RWPE2 (cell line): ENCODE measurements at places on chromosomes 5 and 9.

GRCh38 chr9:117403848-117404247 is 11.0 kb downstream of the ASTN2 start:
- no peaks in the 10 kb centered on the region for H3K4me1 ChIP-seq
- no peak overlapping the region for H3K27ac ChIP-seq
- H3K27me3 ChIP-seq: peaks cover 10% of the 10 kb centered on the region
- DNase-seq: no peak
- H3K4me3 ChIP-seq: no peak overlapping the region

GRCh38 chr5:67672636-67673035 is 476.0 kb upstream of the CD180 start:
- H3K36me3 ChIP-seq: no peaks in the 10 kb centered on the region
- no peak for DNase-seq
- H3K27ac ChIP-seq: no peak overlapping the region
- H3K27me3 ChIP-seq: no peaks in the 10 kb centered on the region
- no peaks in the 10 kb centered on the region for H3K4me1 ChIP-seq

DNA sequence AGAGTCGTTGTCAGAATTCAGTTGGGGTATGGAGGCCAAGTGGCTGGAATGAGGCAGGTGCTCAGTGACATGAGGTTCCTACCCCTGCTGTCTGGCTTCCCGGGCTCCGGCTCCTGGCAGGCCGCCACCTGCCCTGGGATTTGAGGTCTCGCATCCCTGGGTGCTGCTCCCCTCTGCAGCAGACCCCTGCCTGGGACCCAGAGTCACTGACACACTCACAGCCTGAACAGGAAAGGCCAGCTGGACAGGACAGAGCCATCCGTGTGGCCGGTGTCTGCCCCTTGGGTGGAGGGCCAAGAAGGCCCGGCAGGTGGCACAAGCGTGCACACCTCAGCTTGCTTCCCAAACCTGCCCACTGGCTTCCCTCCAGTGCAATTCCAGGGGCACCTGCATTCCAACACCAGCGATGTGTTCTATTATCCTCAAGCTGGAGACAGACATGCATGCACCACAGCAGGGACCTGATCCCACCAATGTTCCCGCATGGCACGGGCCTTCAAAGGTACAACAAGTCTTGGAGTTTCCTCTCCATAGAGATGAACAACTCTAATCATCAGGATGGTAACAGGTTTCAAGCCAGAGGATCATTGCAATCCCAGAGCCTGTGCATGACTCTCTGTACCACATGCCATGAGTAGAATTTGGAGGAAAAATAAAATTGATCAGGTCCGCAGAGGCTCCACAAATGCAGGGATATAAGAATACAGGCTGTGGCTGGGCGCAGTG is 45.6 kb upstream of the RNF130 start:
- no peaks in the 10 kb centered on the region for H3K27me3 ChIP-seq
- H3K36me3 ChIP-seq: no peaks in the 10 kb centered on the region
- no peak for DNase-seq
- H3K4me1 ChIP-seq: no peaks in the 10 kb centered on the region
- no peak overlapping the region for H3K27ac ChIP-seq

DNA sequence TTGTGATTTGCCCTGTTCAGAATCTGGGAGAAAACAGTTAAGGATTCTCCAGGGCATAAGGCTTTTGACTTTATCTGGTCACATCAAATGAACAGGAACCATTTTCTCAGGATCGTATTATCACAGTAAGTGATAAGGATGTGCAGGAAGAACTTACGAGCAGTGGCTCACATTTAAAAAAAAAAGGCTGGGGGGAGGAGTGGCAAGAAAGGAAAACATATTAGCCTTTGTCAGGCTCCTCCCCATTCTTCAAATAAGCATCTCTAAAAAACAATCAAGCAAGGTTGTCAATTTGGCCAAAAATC is 234.3 kb upstream of the TMEM161B start:
- peaks cover 4% of the 10 kb centered on the region for H3K27me3 ChIP-seq
- no peak overlapping the region for H3K27ac ChIP-seq

GRCh38 chr9:88007291-88007650 is 32.9 kb upstream of the CDK20 start:
- H3K36me3 ChIP-seq: no peaks in the 10 kb centered on the region
- H3K4me1 ChIP-seq: no peaks in the 10 kb centered on the region
- no peaks in the 10 kb centered on the region for H3K27me3 ChIP-seq
- no peak overlapping the region for H3K4me3 ChIP-seq
- DNase-seq: no peak

DNA sequence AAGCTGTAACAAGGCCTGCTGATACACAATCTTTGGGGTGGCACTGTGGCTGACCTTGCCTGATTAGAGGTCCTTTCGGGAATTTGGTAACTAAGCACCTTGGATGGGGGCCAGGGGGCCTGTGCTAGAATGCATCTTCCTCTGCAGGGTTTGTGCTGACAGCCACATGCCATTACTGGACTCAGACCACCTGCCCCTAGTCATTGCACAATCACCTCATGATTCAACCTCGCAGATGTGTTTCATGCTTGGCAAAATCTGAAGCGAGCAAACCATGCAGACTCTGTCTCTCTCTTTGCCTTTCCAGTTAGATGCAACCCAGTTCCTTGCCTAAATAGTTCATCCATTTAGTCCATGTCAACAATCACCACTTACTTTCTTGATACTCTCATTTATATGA is 96.5 kb upstream of the ERCC6L2 start:
- H3K36me3 ChIP-seq: no peaks in the 10 kb centered on the region
- H3K4me3 ChIP-seq: no peak overlapping the region
- no peaks in the 10 kb centered on the region for H3K27me3 ChIP-seq
- no peaks in the 10 kb centered on the region for H3K4me1 ChIP-seq
- no peak for DNase-seq

DNA sequence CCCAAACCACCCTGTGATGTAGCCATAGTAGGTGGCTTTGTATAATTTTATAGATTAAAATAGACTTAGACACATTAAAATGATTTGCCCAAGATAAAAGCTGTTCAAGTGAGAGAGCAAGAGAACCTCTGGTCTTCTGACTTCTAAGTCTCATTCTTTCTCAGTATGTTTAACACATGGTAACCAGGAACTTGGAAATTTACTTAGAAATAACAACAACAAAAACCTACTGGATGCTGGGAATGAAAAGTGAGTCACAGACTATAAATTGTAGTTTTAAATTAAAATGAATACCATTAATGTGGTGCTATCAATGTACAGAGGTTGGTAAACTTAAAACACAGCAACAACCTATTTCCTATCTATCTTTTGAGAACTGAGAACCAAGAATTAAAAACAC is 30.4 kb downstream of the HMGCR start:
- H3K27me3 ChIP-seq: no peaks in the 10 kb centered on the region
- peaks cover 9% of the 10 kb centered on the region for H3K36me3 ChIP-seq
- no peak overlapping the region for H3K27ac ChIP-seq
- H3K4me3 ChIP-seq: no peak overlapping the region

- peaks cover 3% of the 10 kb centered on the region for H3K27me3 ChIP-seq
- H3K4me3 ChIP-seq: no peak overlapping the region
- no peaks in the 10 kb centered on the region for H3K4me1 ChIP-seq
- no peak overlapping the region for H3K27ac ChIP-seq
These were observed 132.7 kb downstream of the COL23A1 start for GRCh38 chr5:178457471-178457870.

- DNase-seq: peak; percentile 71
- H3K4me3 ChIP-seq: peak overlapping the region; percentile 79
- H3K27ac ChIP-seq: peak overlapping the region; percentile 60
- H3K36me3 ChIP-seq: 0 out of 2 replicates have a peak, but pooled peaks cover 3% of the 10 kb centered on the region
These were observed 456 bp downstream of the KDM3B start for GRCh38 chr5:138352722-138353559.

- no peak for DNase-seq
- no peaks in the 10 kb centered on the region for H3K36me3 ChIP-seq
These were observed 26.9 kb upstream of the SH3TC2 start for GRCh38 chr5:149089796-149090195.

- H3K36me3 ChIP-seq: no peaks in the 10 kb centered on the region
- no peak overlapping the region for H3K27ac ChIP-seq
- H3K27me3 ChIP-seq: no peaks in the 10 kb centered on the region
- no peak for DNase-seq
These were observed 144.5 kb upstream of the SEMA6A start for GRCh38 chr5:116719106-116719505.

DNA sequence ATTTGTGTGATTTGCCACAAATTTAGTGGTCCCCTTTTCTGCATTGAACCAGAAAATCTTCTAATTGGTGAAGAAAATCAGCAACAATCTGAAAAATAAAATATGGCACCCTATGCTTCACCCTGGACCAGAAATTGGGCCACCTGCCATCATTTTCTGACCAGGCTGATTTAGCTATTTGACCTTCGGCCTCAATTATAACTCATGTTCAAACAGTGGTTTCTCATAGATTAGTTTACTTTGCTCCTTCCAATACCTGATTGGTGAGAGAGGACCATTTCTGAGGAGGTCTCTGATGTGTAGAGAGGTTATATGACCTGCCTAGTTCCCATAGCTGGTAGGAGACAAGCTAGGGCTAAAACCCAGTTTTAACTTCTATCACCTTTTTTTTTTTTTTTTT is 59.0 kb downstream of the PTTG1 start:
- no peaks in the 10 kb centered on the region for H3K27me3 ChIP-seq
- no peaks in the 10 kb centered on the region for H3K36me3 ChIP-seq
- no peak overlapping the region for H3K27ac ChIP-seq
- no peak for DNase-seq
- H3K4me1 ChIP-seq: no peaks in the 10 kb centered on the region

- H3K4me1 ChIP-seq: no peaks in the 10 kb centered on the region
- no peaks in the 10 kb centered on the region for H3K27me3 ChIP-seq
- no peak overlapping the region for H3K27ac ChIP-seq
- H3K36me3 ChIP-seq: peaks cover 79% of the 10 kb centered on the region
These were observed 22.0 kb downstream of the NUP188 start for GRCh38 chr9:128969491-128969890.

- no peaks in the 10 kb centered on the region for H3K27me3 ChIP-seq
- H3K4me3 ChIP-seq: no peak overlapping the region
- H3K4me1 ChIP-seq: peaks cover 65% of the 10 kb centered on the region
- H3K27ac ChIP-seq: peak overlapping the region; percentile 100
- H3K36me3 ChIP-seq: no peaks in the 10 kb centered on the region
- peak; percentile 98 for DNase-seq
These were observed 84.4 kb downstream of the ADRB2 start for GRCh38 chr5:148910686-148911361.

DNA sequence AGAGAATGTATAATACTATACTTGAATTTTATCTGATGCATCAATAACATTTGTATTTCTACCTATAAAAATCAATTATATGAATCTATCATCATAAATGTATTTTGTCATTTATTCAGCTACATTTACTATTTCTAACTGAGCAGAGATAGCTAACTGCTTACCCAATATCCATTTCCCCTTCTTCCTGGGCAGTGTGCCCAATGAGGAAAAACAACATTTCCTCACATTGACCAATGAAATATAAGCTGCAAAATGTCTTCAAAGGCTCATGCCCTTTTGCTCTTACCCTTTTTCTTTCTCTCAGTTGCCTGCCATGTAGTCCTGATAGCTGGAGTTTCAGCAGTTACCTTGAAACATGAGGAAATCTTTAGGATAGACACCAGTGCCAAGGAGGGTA is 385.8 kb upstream of the PCSK5 start:
- DNase-seq: no peak
- no peak overlapping the region for H3K4me3 ChIP-seq

GRCh38 chr9:113947941-113948340 is 71.8 kb downstream of the ZNF618 start:
- H3K4me3 ChIP-seq: no peak overlapping the region
- DNase-seq: no peak
- H3K27me3 ChIP-seq: no peaks in the 10 kb centered on the region
- H3K27ac ChIP-seq: no peak overlapping the region
- no peaks in the 10 kb centered on the region for H3K36me3 ChIP-seq

DNA sequence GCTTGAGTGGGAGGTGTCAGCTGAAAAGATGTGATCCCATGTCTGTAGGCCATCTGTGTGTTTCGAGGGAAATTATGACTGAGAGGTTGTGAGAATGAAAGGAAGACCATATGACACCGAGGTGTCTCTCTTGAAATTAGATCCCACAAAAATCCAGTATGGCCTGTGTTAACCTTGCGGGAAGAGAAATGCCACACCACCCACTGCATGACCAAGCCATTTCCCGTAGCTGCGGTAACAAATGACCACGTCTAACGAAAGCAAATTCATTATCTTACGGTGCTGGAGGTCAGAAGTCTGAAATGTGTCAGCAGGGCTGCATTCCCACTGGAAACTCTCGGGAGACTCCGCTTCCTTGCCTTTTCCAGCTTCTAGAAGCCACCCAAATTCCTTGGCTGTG is 11.6 kb downstream of the C9orf57 start:
- no peak overlapping the region for H3K4me3 ChIP-seq
- no peaks in the 10 kb centered on the region for H3K4me1 ChIP-seq
- no peaks in the 10 kb centered on the region for H3K36me3 ChIP-seq
- H3K27me3 ChIP-seq: no peaks in the 10 kb centered on the region
- DNase-seq: no peak

DNA sequence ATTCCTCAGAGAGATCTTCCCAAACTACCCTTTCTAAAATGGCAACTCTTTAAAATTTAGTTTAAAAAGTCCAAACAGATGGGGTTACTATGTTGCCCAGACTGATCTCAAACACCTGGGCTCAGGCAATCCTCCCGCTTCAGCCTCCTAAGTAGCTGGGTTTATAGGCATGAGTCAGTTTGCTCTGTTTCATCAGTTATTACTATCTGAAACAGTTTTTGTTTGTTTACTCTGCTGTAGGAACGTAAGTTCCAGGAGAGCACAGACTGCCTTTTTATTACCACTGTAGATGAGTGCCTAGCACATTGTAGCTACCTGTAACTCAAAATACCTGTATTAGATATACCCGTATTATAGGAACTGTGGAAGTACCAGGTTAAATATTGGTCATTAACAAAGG is 89.4 kb downstream of the UHRF2 start:
- no peak for DNase-seq
- peaks cover 97% of the 10 kb centered on the region for H3K36me3 ChIP-seq
- peaks cover 22% of the 10 kb centered on the region for H3K4me1 ChIP-seq
- peak overlapping the region; percentile 12 for H3K27ac ChIP-seq

- H3K4me1 ChIP-seq: no peaks in the 10 kb centered on the region
- no peak overlapping the region for H3K4me3 ChIP-seq
- H3K27ac ChIP-seq: no peak overlapping the region
- no peak for DNase-seq
- no peaks in the 10 kb centered on the region for H3K36me3 ChIP-seq
These were observed 188.9 kb downstream of the SLIT3 start for GRCh38 chr5:169112016-169112415.

GRCh38 chr9:99362321-99362720 is 140.2 kb downstream of the SEC61B start:
- H3K4me1 ChIP-seq: no peaks in the 10 kb centered on the region
- no peaks in the 10 kb centered on the region for H3K36me3 ChIP-seq
- peaks cover 3% of the 10 kb centered on the region for H3K27me3 ChIP-seq
- no peak for DNase-seq

GRCh38 chr9:10806868-10807267 is 194.1 kb upstream of the PTPRD start:
- H3K4me1 ChIP-seq: no peaks in the 10 kb centered on the region
- no peaks in the 10 kb centered on the region for H3K36me3 ChIP-seq
- no peak overlapping the region for H3K27ac ChIP-seq
- no peak overlapping the region for H3K4me3 ChIP-seq
- H3K27me3 ChIP-seq: peaks cover 9% of the 10 kb centered on the region

- H3K27me3 ChIP-seq: no peaks in the 10 kb centered on the region
- DNase-seq: no peak
- no peak overlapping the region for H3K4me3 ChIP-seq
- H3K36me3 ChIP-seq: peaks cover 3% of the 10 kb centered on the region; the same call in 1 of the 2 replicates
- no peak overlapping the region for H3K27ac ChIP-seq
- no peaks in the 10 kb centered on the region for H3K4me1 ChIP-seq
These were observed 90.9 kb downstream of the COL5A1 start for GRCh38 chr9:134732392-134733110.
